Activated T-cell treated with anti-CD3 and anti-CD28 coated beads, Interleukin-2, amount 50 U/mL, for 4 hours (primary cell): ENCODE measurements at places on chromosomes 2 and 18.
A peak's percentile ranks its signal among the peaks of the same experiment; 100 is the strongest.

DNA sequence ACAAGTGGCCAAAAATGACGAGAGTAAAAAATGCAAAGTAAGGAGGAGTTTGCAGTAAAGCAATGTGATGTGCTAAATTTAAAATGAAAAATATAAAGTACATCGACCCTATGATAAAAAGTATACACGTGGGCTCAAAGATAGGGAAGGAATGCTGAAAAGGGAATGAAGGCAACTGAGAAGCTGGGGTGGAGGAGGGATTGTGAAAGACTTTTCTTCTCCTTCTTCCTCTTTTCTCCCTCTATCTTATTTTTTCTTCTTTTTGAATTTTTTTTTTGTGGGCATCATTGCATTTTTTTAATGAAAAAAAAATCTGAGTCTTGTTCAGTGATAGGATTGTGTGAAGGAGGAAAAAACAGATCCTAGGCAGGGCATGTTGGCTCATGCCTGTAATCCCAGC, 57.6 kb upstream of the STK17B start:
- DNase-seq = no peak

DNA sequence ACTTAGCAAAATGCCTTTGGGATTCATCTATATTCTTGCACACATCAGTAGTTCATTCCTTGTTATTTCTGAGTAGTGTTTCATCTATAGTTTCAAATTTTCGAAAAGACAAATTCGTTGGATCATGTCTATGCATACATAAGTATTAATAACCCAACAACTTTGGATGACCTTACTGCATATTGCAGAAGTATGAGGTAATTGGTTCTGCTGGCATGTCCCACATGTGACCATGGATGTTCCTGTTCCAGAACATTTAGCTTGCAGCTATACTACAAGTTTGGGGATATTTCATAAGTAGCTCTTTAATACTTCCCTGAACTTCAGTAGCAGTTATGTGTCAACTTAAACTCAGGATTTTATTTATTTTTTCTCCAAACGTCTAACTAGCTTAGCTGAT, 44.9 kb downstream of the APLF start:
- no peak for DNase-seq

- DNase-seq = no peak
These were observed 65.3 kb downstream of the SLC40A1 start for GRCh38 chr2:189515264-189515663.

DNA sequence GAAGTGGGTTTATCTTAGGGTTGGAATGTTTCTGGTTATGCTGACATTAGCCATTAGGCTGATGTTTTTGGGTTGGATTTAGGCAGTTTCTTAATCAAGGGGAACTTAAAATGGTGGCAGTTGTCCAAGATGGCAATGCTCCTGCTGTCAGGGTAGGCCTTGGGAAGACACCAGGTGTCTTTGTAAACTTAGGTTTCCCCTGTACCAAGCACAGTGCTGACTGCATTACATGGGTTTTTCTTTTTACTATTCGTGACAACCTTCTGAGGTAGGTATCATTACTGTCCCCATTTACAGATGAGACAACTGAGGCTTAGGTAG, 528 bp upstream of the ATG16L1 start:
- no peak for DNase-seq

DNA sequence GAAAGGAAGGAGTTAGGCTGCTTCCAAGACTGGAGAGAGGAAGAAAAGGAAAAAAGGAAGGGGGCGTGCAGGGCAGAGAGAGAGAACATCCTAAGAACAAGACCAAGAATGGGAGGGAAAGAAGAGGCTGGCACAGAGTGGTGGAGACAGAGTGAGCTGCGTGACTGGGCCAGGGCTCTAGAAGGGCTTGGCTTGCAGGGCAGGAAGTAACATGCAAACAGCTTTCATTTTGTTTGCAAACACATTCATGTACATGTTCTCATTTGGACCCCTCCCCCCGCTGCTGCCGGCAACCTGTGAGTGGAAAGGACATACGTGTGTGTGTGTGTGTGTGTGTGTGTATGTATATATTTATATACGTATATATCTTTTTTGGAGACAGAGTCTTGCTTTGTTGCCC, 46.8 kb upstream of the DNMT3A start:
- DNase-seq = no peak

- peak; percentile 37 for DNase-seq
These were observed 4.2 kb upstream of the POU3F3 start for GRCh38 chr2:104849618-104850141.

DNA sequence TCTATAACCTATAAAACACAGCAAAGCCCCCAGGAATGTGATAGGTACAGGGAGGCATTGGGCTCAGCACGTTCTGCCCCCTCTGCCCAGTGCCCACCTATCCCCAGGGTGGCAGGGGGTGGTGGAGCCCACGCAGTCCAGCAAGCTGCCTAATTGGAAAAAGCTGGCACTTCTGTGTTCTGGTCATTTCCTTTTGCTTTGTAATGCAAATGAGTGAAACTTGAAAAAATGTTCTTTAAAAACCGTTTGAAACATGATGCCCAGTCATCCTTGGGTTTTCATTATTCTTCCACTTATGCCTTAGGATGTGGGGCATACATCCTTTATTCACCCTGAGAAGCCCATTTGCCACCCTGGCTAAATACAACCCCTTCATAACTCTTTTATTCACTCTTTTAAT, 89.9 kb upstream of the LTBP1 start:
- DNase-seq = no peak

GRCh38 chr2:39215545-39215944, 28.2 kb downstream of the CDKL4 start:
- DNase-seq = no peak

- DNase-seq = no peak
These were observed 8.9 kb upstream of the MYL12A start for GRCh38 chr18:3238742-3239141.

- peak; percentile 37 for DNase-seq
These were observed 818 bp downstream of the ITGB1BP1 start for GRCh38 chr2:9422321-9423099.

DNA sequence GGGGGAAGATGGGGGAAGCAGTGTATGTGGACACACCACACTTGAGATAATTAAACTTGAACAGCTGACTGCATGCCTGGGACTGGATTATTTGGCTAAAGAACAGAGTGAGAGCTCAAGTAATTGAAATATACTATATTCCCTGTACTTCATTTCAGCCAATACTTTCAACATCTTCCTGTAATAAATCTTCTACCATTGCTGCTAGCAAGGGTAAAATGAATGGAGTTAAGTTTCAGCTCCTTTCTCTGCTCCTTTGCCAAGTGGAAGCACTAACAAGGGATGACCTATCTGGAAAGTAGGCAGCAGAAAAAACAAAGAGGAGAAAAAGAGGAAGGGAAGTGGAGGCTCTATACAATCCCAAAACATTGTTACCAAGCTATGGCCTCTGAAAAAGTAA, 50.9 kb downstream of the MMADHC start:
- no peak for DNase-seq

- DNase-seq = peak; percentile 52
These were observed 13.2 kb downstream of the ITM2C start for GRCh38 chr2:230877759-230878598.

DNA sequence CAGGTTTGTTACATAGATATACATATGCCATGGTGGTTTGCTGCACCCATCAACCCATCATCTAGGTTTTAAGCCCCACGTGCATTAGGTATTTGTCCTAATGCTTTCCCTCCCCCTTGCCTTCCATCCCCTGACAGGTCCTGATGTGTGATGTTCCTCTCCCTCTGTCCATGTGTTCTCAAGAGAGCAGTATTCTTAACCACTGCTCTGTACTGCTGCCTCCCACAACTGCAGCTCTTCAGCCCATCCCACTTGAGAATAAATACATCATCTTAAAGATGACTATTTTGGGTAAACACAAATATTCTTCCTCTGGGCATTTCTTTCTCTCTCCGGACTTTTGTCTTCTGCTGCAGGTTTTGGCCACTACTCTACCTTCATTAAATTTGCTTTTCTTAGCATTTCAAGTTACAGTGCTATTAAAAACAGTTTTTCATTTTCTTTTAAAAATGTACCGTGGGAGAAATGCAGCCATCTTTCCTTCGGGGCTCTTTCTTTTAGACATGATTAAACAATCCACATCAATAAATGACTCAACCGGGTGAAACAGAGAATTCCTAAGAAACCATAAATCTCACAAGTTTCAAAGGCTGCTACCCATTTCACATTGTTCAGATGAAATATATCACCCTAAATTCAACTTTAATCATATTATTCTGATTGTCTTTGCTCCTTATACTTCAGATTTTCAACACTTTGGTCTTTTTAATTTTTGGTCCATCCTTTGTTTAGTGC, 323.4 kb downstream of the GALNT13 start:
- no peak for DNase-seq

DNA sequence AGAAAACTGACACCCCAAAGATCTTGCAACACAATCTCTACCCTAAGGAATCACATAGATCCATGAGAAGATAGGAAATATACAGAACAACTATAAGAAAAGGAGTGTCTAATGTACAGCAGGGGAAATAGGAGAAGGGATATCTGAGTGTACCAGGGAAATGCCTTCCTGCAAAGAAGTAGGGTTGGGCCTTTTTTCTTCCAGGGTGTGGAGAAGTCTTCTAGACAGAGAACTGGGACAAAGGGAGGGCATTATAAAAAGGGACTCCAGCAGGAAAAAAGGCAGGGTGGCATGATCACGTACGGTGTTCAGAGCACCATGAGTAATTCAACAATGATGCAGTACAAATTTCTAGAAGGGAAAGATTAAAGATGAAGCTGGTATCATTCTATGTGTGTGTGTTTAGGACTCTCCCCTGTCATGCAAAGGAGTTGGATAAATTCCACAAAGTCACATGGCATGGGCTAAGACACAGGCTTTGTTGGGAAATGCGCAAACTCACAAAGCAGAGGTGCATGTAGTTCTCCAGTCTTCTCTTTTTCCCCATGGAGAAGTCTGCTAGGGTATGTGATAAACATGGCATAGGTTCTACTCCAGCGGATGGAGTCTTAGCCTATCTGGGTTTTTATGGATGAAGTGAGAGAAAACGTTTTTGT, 6.7 kb upstream of the SEC11C start:
- no peak for DNase-seq

DNA sequence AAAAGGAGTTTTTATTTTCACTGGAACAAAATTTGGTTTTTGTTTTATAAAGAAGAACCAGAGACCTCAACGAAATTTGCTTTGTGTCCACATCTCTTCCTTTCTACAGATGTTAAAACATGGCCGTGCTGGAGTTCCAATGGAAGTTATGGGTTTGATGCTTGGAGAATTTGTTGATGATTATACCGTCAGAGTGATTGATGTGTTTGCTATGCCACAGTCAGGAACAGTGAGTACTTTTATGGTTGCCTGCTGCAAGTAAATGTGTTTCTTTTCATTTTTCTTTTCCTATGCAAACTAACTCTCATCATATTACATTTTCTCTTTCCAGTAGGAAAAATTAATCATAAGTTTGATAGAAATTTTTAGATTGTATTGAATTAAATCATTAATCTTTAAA, 48.4 kb upstream of the TBR1 start:
- no peak for DNase-seq

DNA sequence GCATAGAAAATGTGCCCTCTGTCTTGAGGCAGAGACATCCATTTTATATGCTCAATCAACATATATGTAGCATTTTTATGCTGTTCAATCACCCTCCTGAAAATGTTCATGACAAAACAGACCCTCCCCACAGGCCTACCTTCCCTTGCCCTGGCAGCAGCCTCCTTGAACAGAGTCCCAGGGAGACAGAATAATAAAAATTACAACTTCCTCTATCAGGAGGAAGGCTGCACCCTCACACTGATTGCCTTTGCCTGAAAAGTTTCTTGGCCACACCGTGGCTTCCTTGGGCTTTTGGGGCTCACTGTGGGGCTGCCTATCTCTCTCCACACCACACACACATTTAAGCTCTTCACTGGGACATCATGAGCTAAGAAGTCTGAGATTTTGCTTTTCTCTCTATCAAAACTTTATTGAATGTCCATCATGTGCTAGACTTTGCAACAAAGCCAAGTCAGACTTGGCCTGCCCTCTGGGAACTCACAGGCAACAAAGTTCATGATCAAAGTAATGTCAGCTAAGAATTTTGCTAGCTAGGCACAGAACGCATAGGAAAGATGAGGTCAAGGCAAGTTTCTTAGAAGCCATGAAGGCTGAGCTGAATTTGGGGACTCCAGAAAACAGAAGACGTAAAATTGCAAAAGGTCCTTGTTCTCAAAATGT, 101.6 kb downstream of the BCL2L11 start:
- no peak for DNase-seq

DNA sequence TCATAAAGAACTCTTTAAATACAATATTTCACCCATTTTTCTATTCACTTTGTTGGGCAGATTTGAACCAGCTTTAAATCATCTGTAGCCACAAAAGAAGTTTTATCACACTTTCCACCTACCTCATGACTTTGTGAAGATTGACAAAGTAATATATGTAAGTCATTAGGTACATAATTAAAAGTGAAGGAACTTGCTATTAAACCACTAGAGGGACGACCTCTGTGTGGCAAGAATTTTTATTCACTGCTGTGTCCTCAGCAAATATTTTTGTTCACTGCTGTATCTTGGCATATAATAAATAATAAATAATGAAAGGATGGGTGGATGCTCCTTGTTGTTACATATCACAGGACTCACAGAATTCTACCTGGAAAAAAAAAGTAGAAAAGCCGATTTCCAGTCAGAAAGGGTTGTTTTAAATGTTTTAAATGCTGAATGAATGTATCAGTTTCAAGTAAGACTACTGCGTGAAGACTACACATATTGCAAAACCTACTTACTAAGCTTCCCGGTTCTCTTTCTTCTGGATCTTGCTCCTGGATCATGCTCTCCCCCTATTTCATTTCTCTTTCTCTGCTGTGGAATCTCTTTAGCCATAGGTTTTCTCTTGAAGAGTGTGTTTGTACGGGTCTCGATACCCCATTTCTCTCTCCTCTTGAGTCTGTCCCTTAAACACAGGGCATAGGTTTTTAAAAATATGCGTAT, 44.8 kb downstream of the KCMF1 start:
- DNase-seq = no peak

- DNase-seq = no peak
These were observed 76.1 kb downstream of the KCNF1 start for GRCh38 chr2:10987861-10988260.
